ENCODE measurements at places on chromosomes 1 and 21.

- DNase-seq, result no peak
Observed at GRCh38 chr1:181318858-181319235, 164.5 kb upstream of the CACNA1E start.

- DNase-seq, result no peak
Observed at GRCh38 chr1:8925406-8925805, 20.3 kb upstream of the CA6 start.

DNA sequence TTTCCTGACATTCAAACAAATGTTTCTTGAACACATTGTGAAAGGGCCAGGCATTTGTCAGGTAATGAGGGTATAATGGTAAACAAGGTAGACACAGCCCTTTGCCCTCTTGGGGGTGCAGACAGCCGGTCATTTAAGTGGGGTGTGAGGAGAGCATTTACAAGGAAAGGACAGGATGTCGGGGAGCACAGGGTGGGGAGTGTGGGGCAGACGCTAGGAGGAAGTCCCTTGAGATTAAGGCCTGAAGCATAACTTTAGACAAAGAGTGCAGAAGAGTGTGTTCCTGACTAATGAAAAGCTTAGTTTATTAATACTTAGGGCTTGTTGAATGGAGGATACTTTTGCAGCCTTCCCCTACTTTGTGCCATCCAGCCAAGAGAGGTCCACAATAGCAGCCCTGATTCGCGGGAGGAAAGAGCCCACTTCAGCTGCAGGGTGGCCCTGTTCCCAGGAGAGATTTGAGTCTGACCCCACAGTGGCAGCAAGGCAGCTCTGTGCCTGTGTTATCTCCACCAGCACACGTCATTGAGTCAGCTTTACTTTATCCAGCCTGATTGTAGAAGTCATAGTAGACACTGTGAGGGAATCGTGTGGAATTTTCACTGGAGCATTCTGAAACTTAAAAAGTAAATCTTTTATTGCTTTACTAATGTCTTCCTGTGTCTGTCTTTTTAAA lies 35.1 kb downstream of the MPZL1 start:
- DNase-seq, result no peak

DNA sequence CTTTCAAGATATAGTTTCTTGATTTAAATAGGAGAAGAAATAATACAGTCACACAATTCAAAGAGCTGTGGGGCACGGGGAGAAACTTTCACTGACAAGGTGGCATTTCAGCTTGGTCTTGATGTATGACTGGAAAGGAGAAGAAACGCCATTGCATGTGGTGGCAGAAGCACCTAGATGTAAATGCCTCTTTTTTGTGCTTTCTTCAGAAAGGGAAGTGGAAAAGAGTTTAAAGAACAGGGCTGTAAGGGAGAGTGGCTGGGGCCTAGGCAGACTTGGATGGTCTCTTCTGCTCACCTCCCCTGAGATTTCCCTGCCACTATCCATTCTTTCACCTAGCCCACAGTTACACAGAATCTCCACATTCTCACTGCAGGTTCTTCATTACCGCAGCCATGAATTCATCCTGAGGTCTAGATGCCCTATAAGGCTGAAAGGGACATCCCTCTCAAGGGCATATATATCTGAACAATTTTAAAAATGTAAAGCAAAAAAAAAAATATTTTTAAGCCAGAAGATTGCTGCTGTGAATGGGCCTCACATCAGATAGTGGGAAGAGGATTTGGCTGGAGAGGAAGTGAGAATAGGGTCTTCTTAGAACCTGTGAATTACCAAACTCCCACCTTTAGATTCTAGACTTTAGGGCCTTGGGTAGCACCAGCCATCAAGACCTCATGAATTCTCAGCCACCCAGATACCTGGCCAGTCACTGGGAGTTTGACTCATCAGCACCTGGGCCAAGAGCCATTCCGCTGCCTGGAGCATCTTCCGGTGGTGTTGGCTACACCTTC lies 23.4 kb downstream of the CACNA1E start:
- DNase-seq, result no peak

GRCh38 chr1:177118901-177119300 lies 45.6 kb downstream of the ASTN1 start:
- no peak for DNase-seq

DNA sequence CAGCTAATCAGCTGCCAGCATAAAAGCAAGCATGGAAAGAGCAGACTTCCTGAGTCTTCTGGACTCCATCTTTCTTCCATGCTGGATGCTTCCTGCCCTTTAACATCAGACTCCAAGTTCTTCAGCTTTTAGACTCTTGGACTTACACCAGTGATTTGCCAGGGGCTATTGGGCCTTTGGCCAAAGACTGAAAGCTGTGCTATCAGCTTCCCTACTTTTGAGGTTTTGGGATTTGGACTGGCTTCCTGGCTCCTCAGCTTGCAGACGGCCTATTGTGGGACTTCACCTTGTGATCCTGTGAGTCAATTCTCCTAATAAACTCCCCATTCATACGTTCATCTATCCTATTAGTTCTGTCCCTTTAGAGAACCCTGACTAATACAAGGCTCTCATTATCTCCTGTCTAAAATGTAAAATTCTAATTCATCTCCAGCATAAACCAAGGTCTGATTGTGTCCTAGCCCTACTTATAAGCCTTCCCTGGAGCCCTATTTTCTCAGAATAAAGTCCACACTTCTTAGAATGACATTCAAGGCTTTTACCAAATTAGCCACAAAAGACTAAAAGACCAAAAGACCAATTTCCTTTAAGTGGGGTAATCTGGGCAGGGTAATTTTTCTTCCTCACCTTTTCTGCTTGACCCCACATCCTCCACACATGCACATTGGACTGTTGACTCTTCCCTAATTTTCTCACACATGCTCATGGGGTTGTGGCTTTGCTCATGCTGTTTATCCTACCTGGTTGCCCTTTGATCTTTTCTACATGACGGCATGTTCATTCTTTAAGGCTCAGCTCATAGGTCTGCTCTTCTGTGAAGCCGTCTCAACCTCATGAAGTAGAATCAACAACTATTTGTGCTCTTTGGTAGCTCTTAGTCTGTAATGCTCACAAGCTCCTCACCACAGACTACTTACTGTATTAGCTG lies 18.1 kb upstream of the ENAH start:
- DNase-seq, result no peak

- peak; percentile 39 for DNase-seq
Observed at GRCh38 chr1:162649583-162649982, 17.3 kb downstream of the DDR2 start.

- DNase-seq, result no peak
Observed at GRCh38 chr1:185427776-185428175, 110.7 kb upstream of the IVNS1ABP start.

DNA sequence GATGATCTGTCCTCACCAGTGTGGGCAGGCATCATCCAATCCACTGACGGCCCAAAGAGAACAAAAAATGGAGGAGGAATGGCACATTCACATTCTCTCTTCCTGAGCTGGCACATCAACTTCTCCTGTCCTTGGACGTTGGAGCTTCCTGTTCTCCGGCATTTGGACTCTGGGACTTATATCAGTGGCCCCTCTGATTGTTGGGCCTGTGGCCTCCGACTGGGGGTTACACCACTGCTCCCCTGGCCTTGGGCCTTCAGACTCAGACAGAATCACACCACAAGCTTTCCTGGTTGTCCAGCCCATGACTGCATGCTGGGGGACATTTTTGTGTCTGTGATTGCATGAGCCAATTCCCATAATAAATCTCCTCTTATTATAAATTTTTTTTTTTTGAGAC lies 20.1 kb downstream of the IFNLR1 start:
- no peak for DNase-seq

DNA sequence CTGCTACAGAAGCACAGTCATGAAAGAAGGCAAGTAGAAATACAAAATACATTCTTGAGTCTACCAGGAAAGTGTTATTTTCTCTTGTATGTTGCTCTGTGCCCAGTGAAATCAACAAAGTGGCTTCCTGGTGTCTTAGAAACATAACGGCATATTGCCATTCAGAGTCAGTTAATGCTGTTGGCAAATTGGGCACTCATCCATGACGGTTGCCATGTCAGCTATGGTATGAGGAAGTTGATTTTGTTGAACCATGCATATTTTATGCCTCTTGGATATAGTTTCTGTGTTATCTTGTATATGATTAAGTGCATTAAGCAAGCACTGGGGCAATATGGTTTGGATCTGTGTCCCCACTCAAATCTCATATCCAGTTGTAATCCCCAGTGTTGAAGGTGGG lies 153.1 kb upstream of the CXADR start:
- DNase-seq, result no peak

DNA sequence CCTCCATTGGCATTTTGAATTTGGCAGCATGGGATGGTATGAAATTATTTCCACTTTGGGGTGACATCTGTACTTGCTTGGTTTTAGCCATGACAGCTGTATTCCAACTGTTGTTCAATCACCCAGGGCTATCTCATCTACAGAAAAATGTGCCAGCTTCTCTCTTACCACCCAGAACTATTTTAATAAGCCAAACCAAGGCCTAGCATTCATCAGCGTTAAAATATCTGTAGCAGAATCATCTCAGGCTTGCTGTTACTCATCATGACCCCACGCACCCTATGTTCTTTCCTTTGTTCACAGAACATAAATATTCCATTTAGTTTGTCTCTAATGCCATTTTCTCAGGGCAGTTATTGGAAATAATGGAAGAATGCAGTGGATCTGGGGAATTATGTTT lies 49.8 kb downstream of the GIPC2 start:
- no peak for DNase-seq

DNA sequence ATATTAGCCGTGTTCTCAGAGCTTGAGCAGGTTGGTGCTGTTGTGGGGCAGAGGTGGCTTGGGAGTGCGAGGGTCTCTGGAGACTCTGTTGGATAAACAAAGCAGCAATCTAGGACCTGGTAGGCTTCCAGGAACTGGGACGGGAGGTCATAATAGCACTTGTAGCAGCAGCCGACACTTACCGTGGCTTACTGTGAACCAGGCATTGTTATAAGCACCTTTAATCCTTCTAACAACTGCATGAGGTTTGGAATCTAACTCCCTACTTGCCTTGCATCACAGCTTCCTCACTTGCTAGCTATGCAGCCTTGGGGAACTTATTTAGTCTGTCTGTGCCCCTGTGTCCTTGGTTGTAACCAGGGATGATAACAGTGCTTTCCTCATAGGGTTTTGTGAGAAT lies 94.9 kb downstream of the NAV1 start:
- DNase-seq, result peak; percentile 85

DNA sequence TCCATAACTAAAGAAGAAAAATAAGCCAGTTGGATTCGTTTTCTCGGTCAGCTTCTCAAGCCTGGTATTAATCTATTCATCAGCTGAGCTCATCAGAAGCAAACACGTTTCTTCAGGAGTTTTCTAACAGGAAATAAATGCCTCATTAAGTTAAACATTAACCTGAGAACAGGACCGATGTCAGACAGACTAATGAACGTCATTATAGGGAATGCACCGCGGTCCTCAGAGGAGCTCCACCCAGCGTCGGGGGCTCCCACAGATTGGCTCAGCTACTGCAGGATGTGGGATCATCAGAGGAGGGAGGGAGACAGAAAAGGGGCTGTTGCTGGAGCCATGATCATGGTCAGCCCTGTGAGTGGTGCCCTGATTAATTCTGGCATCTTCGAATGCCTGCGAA lies 615.4 kb downstream of the PTPRU start:
- DNase-seq, result no peak

DNA sequence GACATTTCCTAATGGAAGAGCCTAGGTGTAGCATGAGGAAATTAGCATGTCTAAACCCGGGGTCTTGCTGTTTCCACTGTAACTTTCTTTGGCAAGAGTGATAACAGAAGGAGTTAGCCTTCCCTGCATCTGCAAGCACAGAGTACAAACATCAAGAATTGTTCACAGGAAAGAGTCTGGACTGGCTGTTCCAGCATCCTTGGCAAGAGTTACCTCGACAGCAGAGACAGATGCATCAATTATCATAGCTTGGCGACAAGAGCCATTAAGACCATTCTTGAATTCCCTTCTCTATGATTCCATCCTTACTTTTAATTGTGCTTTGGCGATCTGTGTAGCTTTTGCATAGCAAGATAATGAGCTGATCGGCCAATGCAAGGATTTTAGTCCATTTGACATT lies 82.8 kb upstream of the RALGPS2 start:
- DNase-seq, result no peak

DNA sequence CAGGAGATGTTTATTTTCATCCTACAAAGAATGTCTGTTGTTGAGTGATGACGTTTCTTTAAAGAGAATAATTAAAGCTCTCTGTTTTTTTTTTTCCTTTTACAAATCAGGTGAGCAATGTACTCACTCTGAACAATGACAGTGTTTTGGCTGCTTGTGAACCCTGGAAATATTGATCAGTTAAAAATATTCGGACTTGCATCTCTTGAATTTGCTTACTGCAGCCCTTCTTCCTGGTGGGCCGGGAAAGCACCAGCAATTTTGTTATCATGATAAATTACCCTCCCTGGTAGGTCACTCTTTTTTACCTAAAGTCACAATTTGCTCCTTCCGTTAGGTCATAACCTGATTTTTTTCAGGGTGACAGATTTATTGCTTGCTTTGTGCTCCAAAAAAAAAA lies 72.3 kb upstream of the NR5A2 start:
- no peak for DNase-seq

DNA sequence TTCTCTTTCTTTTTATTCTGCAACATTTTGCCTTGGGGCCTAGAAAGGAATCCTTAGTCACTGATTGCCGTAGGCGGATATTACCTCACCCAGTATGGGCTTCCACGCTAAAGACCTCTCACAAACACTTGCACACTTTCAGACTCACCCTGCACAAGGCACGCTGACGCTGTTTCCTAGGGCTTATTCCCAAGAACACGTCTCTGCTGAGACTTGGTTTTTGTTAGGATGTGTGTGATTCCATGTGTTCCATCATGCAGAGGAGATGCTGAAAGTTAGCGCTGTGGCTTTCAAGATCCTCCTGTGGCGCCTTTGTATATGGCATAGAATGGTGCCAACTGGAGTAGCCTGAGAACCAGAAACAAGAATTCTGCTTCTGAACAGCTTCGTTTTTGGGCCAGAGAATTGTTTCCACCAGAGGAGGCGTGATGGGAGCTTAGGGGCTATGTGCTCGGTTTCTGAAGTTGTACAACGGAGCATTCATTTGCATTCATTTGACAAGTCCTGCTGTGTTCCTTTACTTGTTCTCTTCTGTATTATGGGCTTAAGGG lies 297.0 kb downstream of the DISC1 start:
- DNase-seq, result no peak

GRCh38 chr1:82197606-82198005 lies 396.9 kb downstream of the ADGRL2 start:
- no peak for DNase-seq

GRCh38 chr1:96722161-96722922 lies 758 bp downstream of the PTBP2 start:
- peak; percentile 73 for DNase-seq

DNA sequence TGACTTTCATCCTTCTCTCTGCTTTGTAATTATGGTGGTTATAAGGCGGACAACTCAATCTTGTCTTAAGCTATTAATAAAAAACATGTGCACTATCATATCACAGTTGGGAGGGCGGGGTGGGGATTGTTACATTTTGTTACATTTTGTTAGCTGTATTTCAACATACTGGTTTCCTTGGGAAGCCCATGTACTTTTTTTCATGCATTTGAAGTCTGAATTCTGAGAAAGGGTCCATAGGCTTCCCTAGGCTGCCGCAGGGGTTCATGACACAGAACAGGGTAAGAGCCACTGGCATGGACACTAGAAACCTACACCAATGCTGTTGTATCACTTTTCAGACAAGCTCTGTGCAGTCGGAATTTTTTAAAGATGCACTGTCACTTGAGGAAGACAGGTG lies 178.8 kb downstream of the ETS2 start:
- DNase-seq, result no peak

GRCh38 chr1:222314839-222315238 lies 233.1 kb downstream of the HHIPL2 start:
- DNase-seq, result no peak
